ENCODE measurements at places on chromosomes 3 and 15. TPM values are rescaled to one million over a fixed set of nuclear protein-coding genes. Genes with fewer than 3 reads are reported as not detected.

Gene LRRC31
- not detected for total RNA-seq

- DNase-seq: no peak
These were observed 202.2 kb downstream of the PDZRN3 start for GRCh38 chr3:73422571-73422970.

DNA sequence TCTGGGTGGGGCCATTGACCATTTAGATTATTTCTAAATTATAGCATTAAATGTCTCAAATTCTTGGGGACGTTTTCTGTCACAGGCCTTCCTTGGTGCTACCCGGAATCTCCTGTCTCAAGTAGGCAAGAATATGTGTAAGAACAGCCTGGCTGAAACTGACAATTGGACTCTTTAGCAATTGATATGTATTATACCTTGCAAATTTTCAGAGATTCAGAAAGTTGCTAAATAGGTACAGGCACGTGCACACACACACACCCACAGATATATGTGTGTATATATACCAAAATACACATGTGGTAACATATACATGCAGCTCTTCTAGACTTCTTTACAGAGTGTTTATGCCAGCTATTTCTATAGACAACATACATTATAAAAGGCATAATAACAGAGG lies 213.2 kb upstream of the NR2E3 start:
- DNase-seq: no peak

DNA sequence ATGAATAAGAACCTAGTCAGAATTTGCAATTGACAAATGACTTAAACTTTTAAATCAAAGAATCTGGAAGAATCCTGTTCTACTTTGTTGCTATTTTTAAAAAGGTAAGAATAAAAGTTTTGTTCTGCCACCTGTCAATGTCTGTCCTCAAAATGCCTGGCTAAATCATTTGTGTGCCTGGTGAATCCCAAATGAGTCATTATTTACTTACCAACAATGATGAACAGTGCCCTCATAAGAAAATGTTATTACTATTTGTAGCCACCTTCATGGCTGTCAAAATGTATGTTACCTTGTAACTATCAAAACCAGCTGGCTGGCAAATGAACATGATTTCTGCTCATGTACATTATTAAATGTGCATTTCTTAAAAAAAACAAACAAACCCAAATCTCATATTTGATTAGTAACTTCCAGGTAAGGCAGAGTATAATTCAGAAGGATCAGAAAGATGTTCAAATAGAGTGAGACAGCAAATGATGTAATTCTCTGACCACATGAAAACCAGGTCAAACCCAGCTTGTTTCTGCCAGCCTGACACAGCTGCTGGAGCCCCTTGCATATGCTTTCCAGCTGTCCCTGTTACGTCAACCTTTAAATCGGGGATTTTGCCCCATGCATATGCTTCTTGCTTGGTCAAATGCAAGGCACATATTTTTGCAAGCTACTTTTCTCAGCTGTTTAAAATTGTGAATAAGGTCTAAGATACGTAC lies 137.9 kb downstream of the SSR3 start:
- peak; percentile 59 for DNase-seq

DNA sequence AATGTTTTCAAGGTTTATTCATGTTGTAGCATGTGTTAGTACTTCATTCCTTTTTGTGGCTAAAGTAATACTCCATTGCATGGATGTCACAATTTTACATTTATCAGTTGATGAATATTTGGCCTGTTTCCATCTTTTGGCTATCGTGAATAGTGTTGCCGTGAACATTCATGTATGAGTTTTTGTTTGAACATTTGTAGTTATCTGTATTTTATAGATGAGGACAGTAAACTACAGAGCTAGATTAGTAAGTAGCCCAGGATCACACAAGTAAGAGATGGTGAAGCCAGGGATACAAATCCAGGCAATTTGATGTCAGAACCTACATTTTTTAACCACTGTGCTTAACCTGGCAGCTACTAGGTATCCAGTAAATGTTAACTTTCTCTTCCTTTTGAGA lies 63.2 kb downstream of the ASTE1 start:
- DNase-seq: peak; percentile 55

GRCh38 chr3:63442918-63443317 lies 164.8 kb downstream of the SYNPR start:
- DNase-seq: no peak

GRCh38 chr3:54125300-54125699 lies 2.9 kb downstream of the CACNA2D3 start:
- no peak for DNase-seq

DNA sequence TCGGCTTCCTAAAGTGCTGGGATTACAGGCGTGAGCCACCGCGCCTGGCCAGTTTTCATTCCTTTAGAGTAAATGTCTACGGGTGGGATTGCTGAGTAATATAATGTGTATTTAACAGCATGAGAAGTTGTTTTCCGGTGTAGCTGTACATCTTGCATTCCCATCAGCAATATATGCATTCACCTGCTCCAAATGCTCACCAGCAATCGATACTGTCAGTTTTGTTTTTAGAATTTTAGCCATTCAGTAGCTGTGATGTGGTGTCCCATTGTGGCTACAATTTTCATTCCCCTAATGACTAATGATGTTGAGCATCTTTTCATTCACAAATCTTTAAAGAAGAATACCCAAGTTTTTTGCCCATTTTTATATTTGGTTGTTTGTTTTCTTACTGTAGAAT lies 134.8 kb upstream of the RGMA start:
- no peak for DNase-seq

- DNase-seq: peak; percentile 31
These were observed 6.6 kb downstream of the SOX2 start for GRCh38 chr3:181718369-181718768.

DNA sequence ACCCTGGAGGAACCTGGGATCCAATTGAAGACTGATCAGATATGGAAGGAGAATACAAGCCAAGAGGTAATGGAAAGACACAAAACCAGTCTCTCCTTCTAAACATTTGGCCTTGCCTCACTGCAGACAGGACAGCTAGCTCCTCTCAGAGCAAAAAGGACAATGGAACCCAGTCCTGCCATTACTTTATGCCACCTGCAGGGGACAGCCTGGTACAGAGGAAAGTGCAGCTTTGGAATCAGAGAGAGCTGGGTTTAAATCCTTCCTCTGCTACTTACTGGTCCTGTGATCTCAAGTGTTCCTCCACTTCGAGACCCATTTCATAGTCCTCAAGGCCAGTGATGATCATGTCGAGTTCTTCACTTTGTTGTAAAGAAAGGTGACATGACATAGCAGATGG lies 159.4 kb upstream of the SMAD3 start:
- no peak for DNase-seq

DNA sequence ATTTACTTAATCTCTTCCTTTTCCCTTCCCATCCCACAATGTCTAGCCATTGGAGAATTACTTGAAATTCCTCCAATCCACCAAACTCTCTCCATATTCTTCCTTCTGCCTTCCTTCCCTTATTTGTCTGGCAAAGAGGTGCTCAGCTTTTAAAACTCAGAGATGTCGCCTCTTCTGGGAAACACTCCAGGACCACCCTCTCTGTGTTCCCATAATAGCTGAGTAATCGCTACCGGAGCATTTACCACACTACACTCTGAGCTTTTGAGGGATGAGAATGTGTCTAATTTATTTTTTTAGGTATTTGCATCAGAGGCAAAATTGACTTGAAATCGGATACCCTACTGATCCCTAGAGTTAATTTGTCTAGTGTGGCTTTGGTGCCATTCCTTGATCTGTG lies 245.7 kb upstream of the TPRG1 start:
- no peak for DNase-seq

- DNase-seq: no peak
These were observed 7.7 kb upstream of the C15orf39 start for GRCh38 chr15:75193976-75194375.

Gene NR2E3
- total RNA-seq: 0.26 TPM

GRCh38 chr3:107212618-107213017 lies 164.6 kb upstream of the CCDC54 start:
- no peak for DNase-seq

- no peak for DNase-seq
These were observed 5.7 kb downstream of the XIRP1 start for GRCh38 chr3:39186692-39187151.

- peak; percentile 34 for DNase-seq
These were observed 103.6 kb upstream of the NUDT16 start for GRCh38 chr3:131277836-131278497.

- peak; percentile 98 for DNase-seq
These were observed 87.4 kb downstream of the NFKBIZ start for GRCh38 chr3:101936419-101937356.

Gene SNX22
- total RNA-seq: under 0.01 TPM

GRCh38 chr3:190807719-190808375 lies 54.6 kb downstream of the GMNC start:
- peak; percentile 72 for DNase-seq

Gene TRH
- not detected for total RNA-seq

GRCh38 chr15:39260791-39261190 lies 320.1 kb upstream of the THBS1 start:
- DNase-seq: no peak

GRCh38 chr3:135141160-135141559 lies 346.1 kb downstream of the EPHB1 start:
- DNase-seq: no peak

Gene GOLGA8H
- total RNA-seq: 0.13 TPM

Gene COMMD4
- 63.9 TPM for total RNA-seq

- DNase-seq: no peak
These were observed 18.9 kb downstream of the CD200 start for GRCh38 chr3:112351823-112352222.

Gene ATP2C1
- total RNA-seq: 149 TPM

Gene RLBP1
- total RNA-seq: not detected

Gene SENP8
- total RNA-seq: 1.1 TPM

- no peak for DNase-seq
These were observed 96.1 kb upstream of the CTNNB1 start for GRCh38 chr3:41103200-41103599.

- DNase-seq: no peak
These were observed 326.1 kb downstream of the UNC13C start for GRCh38 chr15:54304321-54304720.

Gene ROBO1
- total RNA-seq: 66.6 TPM

DNA sequence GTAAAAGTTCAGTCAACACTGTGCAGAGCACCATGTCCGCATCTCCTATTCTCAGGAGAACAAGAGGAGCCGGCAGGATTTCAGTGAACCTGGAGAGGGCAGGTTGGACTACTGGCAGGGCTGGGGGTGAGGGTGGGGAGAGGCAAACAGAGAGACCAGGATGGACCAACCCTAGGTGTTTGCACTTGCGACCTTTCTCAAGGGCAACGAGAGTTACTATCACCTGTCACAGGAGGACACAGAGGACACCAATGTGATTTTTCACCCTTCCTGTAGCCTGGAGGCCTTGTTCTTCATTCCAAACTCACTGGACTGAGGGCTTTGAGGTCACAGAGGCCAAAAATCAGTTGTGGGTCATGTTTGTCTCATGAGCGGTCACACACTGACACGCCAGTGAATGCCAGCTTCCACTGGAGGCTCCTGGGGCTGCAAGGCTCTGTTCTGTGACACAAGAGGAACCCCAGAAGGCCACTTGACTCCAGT lies 89.5 kb downstream of the CPN2 start:
- DNase-seq: no peak

Gene CCDC191
- total RNA-seq: 1.6 TPM

- no peak for DNase-seq
These were observed 15.8 kb downstream of the WNT7A start for GRCh38 chr3:13863965-13864595.

DNA sequence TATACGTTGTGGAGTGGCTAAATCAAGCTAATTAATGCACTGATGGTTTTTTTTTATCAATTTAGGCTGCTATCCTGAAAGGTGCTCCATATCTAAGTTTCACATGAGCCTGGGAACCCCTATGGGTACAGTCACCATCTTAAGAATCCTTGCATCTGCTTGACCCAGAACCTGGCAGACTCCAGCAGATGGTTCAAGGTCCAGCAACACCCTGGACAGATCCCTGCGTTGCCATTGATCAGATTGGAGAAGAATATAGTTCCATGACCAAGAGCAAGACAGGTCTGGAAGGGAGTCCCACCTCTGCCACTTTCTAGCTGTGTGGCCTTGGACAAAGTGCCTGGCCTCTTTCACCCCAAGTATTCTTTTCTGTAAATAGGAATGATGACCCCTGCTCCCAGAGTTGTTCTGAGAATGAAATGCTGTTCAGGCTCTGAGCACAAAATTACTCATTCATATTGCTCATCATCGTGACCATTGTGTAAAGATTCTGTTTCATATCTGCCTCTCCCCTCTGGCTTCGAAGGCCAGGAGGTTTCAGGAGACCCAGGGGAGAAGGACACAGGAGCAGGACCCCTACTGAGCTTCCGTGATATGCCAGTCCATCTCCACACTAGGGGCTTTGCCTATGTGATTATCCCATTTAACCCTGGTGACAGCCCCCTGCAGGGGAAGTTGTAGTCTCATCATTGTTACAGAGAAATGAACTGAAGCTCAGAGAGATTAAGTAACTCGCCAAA lies 30.0 kb upstream of the TSEN2 start:
- DNase-seq: peak; percentile 71

GRCh38 chr15:42670451-42670850 lies 66.5 kb downstream of the CDAN1 start:
- no peak for DNase-seq

Gene KCNAB1
- 0.38 TPM for total RNA-seq

Gene CLRN1
- not detected for total RNA-seq

- DNase-seq: no peak
These were observed 4.8 kb downstream of the RASGRP1 start for GRCh38 chr15:38559636-38560307.

GRCh38 chr3:11774296-11774877 lies 72.3 kb downstream of the TAMM41 start:
- DNase-seq: peak; percentile 70

DNA sequence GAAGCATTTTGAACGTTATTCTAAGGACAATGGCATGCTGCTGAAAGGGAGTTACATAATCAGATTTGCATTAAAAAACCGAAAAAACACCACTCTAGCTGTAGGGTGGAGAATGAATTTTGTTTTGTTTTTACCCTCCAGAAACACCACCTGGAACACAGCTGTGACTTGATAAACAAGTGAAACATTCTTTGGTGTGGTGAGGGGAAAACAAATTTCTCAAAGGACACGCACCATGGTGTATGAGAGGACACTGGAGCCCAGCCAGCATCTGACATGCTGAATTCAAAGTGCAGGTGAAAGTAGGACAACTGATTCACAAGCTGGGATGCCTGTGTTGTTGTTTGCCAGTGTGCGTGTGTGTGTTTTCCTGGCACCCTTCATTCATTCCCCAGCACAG lies 554.5 kb upstream of the TBL1XR1 start:
- DNase-seq: no peak

Gene FBLN2
- 4.7 TPM for total RNA-seq
